ENCODE measurements at places on chromosomes 6 and 20.

- no peak for DNase-seq
Measured at GRCh38 chr20:19886661-19887288, 128.7 kb downstream of the RIN2 start.

DNA sequence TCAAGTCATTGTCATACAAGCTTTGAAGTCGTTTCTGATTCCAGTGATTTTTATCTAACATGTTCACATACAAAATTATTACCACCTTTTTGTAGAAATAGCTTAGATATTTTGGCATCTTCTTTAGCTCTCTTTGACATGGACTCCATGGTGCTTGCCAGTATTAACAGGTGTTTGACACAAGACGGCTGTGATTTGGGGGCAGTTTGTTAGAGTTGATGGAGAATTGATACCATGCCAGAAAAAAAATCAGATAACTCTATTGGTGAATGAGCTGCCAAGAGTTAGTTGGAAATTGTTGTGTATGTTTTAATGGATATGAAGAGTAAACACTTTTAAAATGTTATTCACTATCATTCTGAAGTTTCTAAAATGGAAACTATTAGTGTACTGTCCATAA is 146.6 kb upstream of the LAMP5 start:
- DNase-seq, result no peak

DNA sequence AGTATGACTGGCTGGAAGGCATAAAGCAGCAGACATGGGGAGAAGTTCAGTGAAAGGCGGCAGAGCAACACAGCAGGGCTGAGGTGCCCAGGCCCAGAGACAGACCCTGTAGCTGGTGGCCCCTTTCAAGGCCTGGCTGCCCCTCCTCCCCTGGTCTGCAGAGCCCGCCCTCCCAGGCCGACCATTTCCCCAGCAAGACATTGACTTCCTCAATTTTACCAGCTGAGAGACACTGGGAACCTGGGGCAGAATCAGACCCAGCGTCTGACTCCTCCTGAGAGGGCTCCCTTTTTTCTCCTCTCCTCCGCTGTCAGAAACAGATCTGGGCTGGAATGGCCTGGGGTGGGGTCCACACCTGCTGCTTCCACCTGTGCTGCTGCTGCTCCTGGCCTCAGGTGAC is at the start of gene TREML4:
Gene TREML4 (plus strand): TSS at position 254 of the 400 bp plus-strand sequence. CDS start 79 bp downstream, at position 333.
- DNase-seq, result no peak

GRCh38 chr6:152204591-152204990 is 397.1 kb downstream of the ESR1 start:
- no peak for DNase-seq

DNA sequence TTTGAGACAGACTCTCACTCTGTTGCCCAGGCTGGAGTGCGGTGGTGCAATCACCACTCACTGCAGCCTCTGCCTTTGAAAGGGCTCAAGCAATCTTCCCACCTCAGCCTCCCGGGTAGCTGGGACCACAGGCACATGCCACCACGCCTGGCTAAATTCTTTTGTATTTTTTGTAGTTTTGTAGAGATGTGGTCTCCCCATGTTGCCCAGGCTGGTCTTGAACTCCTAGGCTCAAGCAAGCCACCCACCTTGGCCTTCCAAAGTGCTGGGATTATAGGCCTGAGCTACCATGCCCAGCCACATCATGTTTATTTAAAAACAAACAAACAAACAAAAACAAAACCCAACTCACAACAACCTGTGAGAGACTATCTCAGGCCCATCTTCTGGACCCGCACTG is 29.7 kb upstream of the APCDD1L start:
- DNase-seq, result no peak

DNA sequence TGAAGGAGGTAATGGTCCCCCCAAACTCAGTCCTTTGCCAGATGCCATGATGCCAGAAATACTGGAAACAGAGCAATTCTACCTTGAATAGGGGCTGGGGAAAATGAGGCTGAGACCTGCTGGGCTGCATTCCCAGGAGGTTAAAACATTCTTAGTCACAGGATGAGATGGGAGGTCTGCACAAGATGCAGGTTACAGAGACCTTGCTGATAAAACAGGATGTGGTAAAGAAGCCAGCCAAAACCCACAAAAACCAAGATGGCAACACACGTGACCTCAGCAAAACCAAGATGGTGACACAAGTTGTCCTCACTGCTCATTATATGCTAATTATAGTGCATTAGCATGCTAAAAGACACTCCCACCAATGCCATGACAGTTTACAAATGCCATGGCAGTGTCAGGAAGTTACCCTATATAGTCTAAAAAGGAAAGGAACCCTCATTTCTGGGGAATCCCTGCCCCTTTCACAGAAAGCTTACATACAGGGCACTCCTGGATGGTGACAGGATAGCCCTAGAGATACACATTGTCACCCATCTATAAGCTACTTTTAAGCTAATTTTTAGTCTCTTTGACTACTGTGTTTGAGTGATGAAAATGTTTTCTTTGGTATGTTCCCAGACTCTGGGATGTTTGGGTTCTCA is 979.7 kb downstream of the TBC1D32 start:
- no peak for DNase-seq

GRCh38 chr6:45699663-45700062 is 316.0 kb downstream of the CLIC5 start:
- no peak for DNase-seq

- no peak for DNase-seq
Measured at GRCh38 chr20:44032583-44033331, 118.1 kb downstream of the TOX2 start.

GRCh38 chr6:23154159-23154558 is 584.8 kb downstream of the HDGFL1 start:
- no peak for DNase-seq

GRCh38 chr6:35240838-35241801 is 18.4 kb upstream of the ZNF76 start:
- peak; percentile 82 for DNase-seq

- DNase-seq, result no peak
Measured at GRCh38 chr6:3124667-3125066, 6.2 kb downstream of the BPHL start.

DNA sequence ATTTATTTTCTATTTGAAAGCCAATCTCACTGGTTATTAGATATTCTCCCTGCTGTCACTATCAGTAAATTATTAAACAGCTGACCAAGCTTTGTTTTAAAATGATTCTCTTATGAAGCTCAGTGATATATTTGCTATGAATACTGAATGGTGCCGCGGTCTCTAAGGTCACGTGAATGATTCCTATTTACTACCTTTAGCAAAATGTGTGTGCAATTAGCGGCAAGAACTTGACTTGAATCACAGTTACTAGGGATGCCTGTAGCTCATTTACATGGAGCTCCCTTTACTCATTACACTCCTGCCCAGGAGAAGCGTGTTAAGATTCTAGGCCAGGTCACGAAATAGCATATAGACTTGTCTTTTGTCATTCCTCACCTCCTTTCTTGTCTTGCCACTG is 12.4 kb upstream of the PTPRT start:
- no peak for DNase-seq

GRCh38 chr20:3898639-3899038 is 9.5 kb downstream of the PANK2 start:
- no peak for DNase-seq

DNA sequence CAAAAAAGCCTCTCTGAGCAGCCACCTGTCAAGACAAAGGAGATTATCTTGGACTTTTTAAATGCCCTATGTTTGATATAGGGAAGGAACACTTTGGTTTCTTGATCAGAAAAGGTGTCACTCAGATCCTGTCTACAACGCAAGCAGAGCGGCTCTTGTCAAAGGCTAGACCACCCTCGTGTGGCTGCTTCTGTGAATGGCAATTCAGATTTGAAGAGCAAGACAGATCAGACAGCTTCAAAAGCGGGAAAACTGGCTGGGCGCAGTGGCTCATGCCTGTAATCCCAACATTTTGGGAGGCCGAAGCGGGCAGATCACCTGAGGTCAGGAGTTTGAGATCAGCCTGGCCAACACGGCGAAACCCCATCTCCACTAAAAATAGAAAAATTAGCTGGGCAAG is 10.1 kb upstream of the NXT1 start:
- peak; percentile 81 for DNase-seq

GRCh38 chr20:63043348-63044203 is 36.8 kb upstream of the BHLHE23 start:
- no peak for DNase-seq

- no peak for DNase-seq
Measured at GRCh38 chr6:151288712-151289398, 49.1 kb downstream of the AKAP12 start.

GRCh38 chr20:17884307-17885003 is 84.1 kb downstream of the SNX5 start:
- no peak for DNase-seq

- DNase-seq, result no peak
Measured at GRCh38 chr6:160519603-160520042, 144.5 kb downstream of the LPA start.

GRCh38 chr6:156912431-156912830 is 135.3 kb downstream of the ARID1B start:
- DNase-seq, result no peak

DNA sequence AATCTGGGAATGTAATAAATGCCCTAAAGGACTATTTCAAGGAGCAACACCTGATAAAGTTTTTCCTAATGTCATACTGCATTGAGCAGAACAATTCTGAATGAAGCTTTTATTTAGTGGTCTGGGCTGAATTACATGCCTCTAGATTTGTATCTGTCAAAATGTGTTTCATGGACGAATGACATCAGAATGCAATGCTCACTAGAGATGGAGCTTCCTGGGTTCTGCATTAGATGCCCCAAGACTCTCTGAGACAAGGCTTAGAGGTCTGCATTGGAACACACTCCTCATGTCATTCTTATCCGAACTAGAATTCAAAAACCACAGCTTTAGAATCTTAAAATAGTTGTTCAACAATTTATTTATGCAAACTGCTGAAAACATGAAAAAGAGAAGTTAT is 62.0 kb downstream of the SYNE1 start:
- DNase-seq, result no peak

GRCh38 chr6:128241216-128241615 is 279.2 kb downstream of the PTPRK start:
- no peak for DNase-seq

DNA sequence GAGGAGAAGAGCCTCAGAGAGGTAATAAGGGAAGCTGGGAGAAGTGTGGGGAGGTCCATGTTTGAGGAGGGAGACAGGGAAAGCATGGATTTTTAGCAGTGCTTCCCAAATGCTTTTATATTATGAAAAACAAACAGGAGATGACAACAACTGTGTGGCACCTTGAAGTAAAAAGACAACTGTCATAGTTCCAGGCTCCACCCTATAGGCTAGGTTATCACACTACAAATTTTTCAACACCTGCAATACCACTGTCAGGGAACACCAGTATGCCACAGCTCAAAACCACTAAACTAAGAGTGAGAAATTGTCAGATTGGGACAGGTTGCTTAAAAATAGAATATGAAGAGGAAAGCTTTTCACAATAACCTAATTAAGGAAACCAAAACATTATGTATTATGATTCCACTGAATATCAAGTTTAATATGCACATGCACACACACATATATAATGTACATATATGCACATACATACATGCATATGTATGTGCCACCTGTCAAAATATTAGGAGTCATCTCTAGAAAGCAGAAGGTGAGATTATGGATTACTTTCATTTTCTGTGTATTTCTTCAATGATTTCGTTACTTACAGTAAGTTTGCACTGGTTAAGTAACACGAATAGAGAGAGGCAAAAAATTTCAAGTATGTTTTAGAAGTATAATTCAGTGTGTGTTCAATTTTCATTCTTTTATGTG is 261.2 kb downstream of the PTPRK start:
- DNase-seq, result no peak

- peak; percentile 92 for DNase-seq
Measured at GRCh38 chr6:13336553-13336952, 8.2 kb upstream of the TBC1D7 start.

GRCh38 chr6:24568683-24569082 is 73.9 kb downstream of the ALDH5A1 start:
- no peak for DNase-seq

DNA sequence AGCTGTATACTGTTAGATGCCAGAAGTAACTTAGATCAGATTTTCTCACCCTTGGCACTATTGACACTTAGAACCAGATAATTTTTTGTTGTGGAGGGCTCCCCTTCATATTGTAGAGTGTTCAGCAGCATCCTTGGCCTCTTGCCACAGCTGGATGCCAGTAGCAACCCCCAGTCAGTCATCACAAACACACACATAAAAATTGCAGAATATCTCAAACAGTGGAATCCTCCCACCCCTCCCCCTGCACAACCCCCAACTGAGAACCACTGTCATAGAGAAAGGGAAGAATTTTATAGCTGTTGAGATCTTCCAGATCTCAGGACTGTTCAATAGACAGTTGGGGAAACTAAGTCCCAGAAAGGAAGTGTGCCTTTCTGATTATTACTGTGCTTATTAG is 81.2 kb upstream of the VSTM2L start:
- DNase-seq, result no peak

Data from femur (tissue), 1 donor.